Mammary epithelial cell (primary cell): ENCODE measurements at places on chromosomes 6 and 20. TPM values are rescaled to one million over a fixed set of nuclear protein-coding genes. Genes with fewer than 3 reads are reported as not detected.

THEMIS gene
- polyA plus RNA-seq: not detected

C20orf144 gene
- 0.03 TPM for polyA plus RNA-seq

BPIFB1 gene
- not detected for polyA plus RNA-seq

ASIP gene
- not detected for polyA plus RNA-seq

ELMO2 gene
- 24.6 TPM for polyA plus RNA-seq

ZNF451 gene
- 14.9 TPM for polyA plus RNA-seq

MUC21 gene
- polyA plus RNA-seq: not detected

TEAD3 gene
- polyA plus RNA-seq: 12.8 TPM

MAFB gene
- 0.16 TPM for polyA plus RNA-seq

LPIN3 gene
- polyA plus RNA-seq: 16.2 TPM

IPCEF1 gene
- polyA plus RNA-seq: not detected

KHDRBS2 gene
- not detected for polyA plus RNA-seq

OR2J1 gene
- not detected for polyA plus RNA-seq

MACROD2 gene
- polyA plus RNA-seq: 0.32 TPM

ADGB gene
- polyA plus RNA-seq: not detected

PKIB gene
- polyA plus RNA-seq: 4.7 TPM

GSTA2 gene
- not detected for polyA plus RNA-seq

GTF3C6 gene
- 23.7 TPM for polyA plus RNA-seq

SLC25A27 gene
- polyA plus RNA-seq: 3.5 TPM

RIPPLY2 gene
- polyA plus RNA-seq: 0.16 TPM

ADGRF5 gene
- 0.01 TPM for polyA plus RNA-seq

RIMS4 gene
- not detected for polyA plus RNA-seq

PRL gene
- polyA plus RNA-seq: not detected

SLC17A2 gene
- polyA plus RNA-seq: not detected

ADGRG6 gene
- polyA plus RNA-seq: 18.4 TPM

ZBTB22 gene
- polyA plus RNA-seq: 6.5 TPM

DEFB124 gene
- polyA plus RNA-seq: not detected

LGSN gene
- not detected for polyA plus RNA-seq

CALHM6 gene
- 0.61 TPM for polyA plus RNA-seq

LCA5 gene
- 0.63 TPM for polyA plus RNA-seq

CST4 gene
- not detected for polyA plus RNA-seq

RFX6 gene
- polyA plus RNA-seq: not detected

OR14J1 gene
- not detected for polyA plus RNA-seq

CASP8AP2 gene
- 6.0 TPM for polyA plus RNA-seq

MEI4 gene
- polyA plus RNA-seq: not detected

PXT1 gene
- 0.20 TPM for polyA plus RNA-seq

RNF39 gene
- 3.3 TPM for polyA plus RNA-seq

RTN4IP1 gene
- 8.3 TPM for polyA plus RNA-seq

PRDM13 gene
- not detected for polyA plus RNA-seq

EPPIN gene
- polyA plus RNA-seq: not detected

LINC00237 gene
- not detected for polyA plus RNA-seq

WFDC2 gene
- polyA plus RNA-seq: 13.6 TPM

FABP7 gene
- polyA plus RNA-seq: not detected

GTPBP2 gene
- polyA plus RNA-seq: 49.5 TPM

COL11A2 gene
- polyA plus RNA-seq: 0.12 TPM

CCM2L gene
- not detected for polyA plus RNA-seq

RAET1E gene
- polyA plus RNA-seq: 18.5 TPM

DUSP15 gene
- not detected for polyA plus RNA-seq

TBX18 gene
- polyA plus RNA-seq: 0.06 TPM

PAK5 gene
- polyA plus RNA-seq: 0.06 TPM
